ENCODE measurements at places on chromosomes 3 and 15.

DNA sequence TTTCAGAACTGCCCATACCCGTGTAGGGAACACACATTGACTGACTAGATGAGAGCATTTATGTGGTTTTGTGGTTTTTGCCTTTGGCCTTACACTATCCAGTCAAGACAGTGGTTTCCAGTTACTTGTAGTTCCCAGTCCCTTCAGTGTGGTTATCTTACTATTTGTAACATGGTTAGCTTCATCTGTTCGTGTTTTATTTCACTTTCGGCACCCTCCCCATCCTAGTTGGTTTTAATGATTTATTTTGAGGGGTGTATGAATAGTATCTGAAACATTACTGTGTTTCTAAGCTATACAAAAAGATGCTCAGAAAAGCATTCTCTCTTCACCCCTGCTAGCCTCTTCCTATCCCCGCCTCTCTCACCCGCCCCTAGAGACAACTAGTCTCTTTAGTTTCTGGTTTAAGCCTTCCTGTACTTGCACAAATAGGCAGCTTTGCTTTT, 14.1 kb downstream of the LYSMD4 start:
- no peak for DNase-seq

DNA sequence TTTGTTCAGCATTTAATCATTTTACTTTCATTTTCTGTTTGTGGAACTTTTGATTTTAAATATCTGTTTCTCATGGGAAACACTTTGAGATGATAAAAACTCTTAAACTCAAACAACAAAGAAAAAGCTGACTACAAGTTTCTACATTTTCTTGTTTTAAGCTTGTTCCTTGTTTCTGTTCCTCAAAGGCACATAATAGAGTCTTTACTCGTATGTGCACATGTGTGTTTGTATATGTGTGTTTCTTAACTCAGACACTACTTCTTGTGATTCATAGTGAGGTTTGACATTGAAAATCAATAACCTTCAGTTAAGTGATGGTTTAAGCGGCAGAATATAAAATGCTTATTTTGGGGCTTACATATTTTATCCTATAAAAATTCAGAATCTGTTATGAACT, 786.7 kb upstream of the EPHA6 start:
- DNase-seq = no peak

- DNase-seq = no peak
Measured at GRCh38 chr3:157201648-157202278, 41.8 kb upstream of the CCNL1 start.

DNA sequence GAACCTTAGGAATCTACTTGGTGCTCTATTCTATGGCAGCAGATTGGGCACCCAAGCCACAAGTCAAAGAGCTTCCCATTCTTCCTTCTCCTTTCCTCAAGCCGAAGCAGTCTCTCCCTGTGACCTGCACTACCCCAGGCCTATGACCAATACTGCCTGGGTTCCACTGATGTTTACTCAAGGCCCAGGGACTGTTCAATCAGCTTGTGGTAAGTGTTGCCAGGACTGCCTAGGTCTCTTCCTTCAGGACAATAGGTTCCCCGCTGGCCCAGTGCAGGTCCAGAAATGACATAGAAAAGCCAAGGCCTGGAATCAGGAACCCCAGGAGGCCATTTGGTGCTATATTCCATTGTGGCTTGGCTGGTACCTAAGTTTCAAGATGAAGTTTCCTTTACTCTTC, 397.9 kb downstream of the ZIC4 start:
- DNase-seq = no peak

- DNase-seq = no peak
Measured at GRCh38 chr3:170732660-170733245, 137.2 kb downstream of the RPL22L1 start.

- DNase-seq = no peak
Measured at GRCh38 chr3:28934126-28934813, 346.6 kb upstream of the RBMS3 start.

- no peak for DNase-seq
Measured at GRCh38 chr3:15116032-15116669, 17.2 kb upstream of the RBSN start.

GRCh38 chr15:100596792-100597191, 5.2 kb downstream of the LINS1 start:
- DNase-seq = no peak

DNA sequence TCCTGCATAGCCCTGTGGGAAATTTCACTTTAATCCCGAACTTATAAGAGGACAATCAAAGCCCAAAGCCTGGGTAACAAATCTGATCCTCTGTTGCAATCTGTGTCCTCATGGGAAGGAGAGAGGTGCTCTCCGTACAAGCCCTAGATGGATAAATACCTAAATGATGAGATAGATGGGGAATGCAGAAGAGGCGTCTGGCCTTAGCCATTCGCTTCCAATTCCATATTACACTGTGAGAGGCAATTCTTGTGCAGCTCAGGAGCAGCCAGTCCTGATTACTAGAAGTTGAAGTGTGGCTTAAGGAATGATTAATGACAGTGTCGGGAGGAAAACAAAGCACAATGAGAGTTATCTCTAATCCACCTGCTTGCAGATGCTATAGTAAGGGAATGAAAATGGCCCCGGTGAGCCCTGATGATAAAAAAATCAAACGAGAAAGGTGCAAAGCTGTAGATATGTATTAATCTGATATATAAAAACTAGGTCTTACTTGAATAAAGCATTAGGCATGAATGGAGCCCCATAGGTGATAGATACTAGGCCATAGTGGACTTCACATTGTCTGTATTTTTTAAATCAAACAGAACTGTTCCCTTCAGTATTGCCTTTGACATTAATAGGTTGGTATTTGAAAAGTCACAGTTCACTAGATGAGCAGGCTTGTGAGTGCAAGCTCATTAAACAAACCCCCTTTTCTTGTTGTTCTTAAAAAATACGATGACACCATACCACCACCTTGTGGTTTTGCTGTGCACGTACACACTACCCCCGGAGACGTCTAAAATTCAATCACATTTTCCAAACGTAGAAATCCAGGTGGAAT, 54.2 kb upstream of the TMCO5A start:
- DNase-seq = no peak

GRCh38 chr3:5677555-5677954, 490.0 kb downstream of the EDEM1 start:
- DNase-seq = no peak

DNA sequence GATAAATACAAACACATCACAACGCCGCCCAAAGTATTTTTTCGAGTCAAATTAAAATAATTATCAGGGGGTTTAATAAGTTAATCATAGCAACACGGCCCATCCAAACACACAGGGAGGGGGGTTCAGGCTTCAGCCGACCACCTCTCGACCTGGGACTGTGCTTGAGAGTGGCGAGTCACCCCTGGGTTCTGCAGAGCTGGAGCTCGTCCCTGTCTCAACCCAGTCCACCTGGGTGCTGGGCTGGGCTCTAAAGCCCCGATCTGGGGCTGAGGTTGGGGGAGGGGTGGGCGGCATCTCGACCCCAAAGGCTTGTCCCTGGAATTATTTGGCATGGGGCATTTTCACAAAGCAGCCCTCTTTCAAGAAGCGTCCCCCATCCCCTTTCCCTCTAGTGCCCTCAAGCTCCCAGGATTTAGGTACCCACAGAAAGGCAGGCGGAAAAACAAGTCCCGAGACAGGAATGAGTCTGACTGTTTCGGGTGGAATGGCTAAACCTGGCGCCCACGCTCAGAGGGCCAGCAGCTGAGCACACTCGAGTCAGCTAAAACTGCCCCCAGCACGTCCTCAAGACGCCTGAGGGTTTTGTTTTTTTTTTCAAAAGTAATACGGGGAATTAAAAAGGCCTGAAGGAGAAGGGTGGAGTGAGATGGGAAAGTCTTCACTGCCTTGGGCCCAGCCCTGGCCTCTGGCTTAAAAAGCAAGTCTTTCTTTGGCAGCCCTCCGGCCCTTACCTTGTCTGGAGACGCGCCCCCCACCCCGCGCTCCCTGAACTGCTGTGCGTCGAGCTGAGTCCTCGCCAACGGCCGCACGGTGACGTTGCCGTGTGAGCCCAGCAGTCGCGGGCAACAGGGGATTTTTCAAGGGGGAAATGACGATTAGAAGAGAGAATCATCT, 32.5 kb downstream of the NR2F2 start:
- DNase-seq = no peak

DNA sequence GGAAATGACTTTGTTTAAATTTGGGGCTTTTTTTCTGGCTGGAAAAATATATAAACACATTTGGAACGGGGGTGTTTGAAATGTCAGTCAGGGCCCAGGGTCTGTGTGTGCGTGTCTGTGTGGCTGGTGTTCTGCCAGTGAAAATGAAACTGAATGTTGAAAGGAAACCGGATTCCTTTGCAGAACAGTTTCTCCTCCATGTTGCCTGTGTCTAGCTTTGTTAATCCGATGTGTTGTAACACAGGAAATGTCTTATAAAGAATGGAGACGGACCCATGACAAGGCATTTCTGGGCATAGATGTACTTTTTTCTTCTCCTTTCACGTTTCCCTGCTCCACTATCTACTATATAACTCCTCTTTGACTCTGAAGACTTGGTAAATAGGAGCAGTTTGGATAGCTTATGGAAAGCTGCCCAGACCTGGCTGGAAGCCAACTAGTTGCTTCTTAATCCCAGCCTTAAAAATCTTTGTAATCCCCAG, 2.8 kb downstream of the SQOR start:
- peak; percentile 18 for DNase-seq

DNA sequence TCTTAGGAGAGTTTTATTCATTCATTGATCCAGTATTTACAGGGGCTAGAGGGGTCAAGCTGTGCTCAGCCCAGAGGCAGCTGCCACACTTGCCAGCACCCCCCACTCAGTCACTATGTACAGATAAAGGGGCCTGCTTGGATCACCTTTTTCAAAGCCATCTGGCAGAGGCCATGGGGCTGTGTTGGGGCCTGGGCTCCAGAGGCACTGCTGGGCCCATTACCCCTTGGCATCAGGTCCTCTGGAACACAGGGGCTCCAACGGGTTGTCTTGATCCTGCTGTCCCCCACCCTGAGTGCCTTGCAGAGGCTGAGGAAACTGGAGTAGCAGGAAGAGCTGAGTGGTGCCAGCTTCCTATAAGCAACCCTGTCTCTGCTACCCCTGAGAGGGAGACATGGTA, 43.9 kb downstream of the SEMA3G start:
- no peak for DNase-seq

- DNase-seq = no peak
Measured at GRCh38 chr3:41224120-41224806, 25.0 kb downstream of the CTNNB1 start.

- no peak for DNase-seq
Measured at GRCh38 chr3:183018421-183019192, 38.3 kb upstream of the DCUN1D1 start.

DNA sequence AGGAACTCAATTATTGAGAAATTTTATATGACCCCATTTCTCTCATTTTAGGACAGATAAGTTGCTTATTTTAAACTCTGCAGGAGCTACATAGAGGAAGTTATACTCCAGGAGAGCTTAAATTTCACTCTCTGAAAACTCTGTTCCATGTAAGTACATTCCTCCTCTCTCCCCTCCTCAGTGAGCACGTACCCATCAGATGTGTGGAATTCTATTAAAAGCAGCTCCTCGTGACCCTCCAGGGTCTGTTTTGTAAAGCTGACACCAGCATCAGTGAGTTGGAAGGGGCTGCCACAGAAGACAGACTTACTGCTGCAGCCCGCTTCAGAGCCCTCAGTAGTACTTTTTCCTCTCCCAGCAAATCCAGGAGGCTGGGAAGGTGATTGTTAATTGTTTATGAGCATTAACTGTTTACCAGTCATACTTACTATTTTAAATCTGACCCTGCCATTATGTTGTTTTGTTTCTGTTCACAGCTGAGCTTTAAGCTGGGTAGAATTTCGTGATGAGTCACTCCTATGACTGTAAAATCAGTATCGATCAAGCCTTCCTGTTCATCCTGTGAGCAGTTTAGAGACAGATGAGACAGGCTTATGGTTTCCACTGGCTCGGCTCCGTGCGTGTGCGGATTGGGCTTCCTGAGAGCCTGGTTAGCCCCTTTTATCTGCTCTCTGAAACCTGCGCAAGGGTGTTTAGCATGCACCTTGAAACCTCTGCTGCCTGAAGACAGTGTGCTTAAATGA, 20.4 kb downstream of the IGF1R start:
- DNase-seq = no peak

DNA sequence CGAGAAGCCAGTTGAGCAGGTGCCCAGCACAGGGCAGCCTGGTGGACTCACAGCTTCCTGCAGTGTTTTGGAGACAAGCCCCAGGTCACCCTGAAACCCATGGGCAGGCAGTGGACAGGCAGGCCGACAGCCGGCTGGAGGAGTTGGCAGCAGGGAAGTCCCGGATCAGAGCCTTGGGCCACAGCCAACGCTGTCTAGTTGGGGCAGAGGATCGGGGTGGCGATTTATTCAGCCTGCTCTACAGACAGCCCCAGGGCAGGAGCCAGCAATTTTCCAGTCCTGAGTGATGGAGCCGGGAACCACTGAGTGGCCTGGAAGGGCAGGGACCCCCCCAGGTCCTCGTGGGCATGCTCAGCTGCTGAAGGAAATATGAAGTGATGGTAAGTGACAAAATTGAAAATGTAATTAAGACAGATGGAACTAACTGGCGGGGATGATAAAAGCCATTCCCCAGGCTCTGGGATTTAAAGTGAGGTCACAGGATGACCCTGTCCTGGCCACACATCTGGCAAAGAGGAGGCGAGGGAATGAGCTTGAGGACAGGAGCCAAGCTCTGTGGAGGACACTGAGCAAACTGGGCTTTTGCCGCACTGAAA, 34.4 kb upstream of the TBC1D21 start:
- DNase-seq = no peak

- no peak for DNase-seq
Measured at GRCh38 chr3:73216310-73216709, 154.9 kb downstream of the EBLN2 start.

- peak; percentile 73 for DNase-seq
Measured at GRCh38 chr3:138398791-138399575, 35.4 kb upstream of the ESYT3 start.

DNA sequence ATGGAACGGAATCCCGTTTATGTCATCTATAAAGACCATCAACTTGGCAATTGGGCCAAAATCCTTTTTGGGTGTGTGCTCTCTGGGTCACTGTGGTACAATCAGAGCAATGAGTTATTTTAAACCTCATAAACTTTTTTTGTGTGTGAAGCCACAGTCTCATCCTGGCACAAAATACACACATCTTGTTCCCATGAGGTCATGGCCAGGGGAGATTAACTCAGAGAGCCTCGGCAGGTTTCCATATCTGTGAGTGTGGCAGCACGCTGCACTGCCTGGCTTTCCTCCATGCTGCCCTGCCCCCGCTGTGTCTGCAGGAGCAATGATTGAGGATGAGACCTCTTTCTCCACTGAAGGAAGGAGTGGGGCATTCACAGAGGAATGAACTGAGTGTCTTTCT, 54.0 kb upstream of the DLG1 start:
- no peak for DNase-seq

- no peak for DNase-seq
Measured at GRCh38 chr3:77605865-77606264, 566.0 kb downstream of the ROBO2 start.

Measured in NCI-H2029 (cell line).